ENCODE measurements at places on chromosomes 11 and 22.

DNA sequence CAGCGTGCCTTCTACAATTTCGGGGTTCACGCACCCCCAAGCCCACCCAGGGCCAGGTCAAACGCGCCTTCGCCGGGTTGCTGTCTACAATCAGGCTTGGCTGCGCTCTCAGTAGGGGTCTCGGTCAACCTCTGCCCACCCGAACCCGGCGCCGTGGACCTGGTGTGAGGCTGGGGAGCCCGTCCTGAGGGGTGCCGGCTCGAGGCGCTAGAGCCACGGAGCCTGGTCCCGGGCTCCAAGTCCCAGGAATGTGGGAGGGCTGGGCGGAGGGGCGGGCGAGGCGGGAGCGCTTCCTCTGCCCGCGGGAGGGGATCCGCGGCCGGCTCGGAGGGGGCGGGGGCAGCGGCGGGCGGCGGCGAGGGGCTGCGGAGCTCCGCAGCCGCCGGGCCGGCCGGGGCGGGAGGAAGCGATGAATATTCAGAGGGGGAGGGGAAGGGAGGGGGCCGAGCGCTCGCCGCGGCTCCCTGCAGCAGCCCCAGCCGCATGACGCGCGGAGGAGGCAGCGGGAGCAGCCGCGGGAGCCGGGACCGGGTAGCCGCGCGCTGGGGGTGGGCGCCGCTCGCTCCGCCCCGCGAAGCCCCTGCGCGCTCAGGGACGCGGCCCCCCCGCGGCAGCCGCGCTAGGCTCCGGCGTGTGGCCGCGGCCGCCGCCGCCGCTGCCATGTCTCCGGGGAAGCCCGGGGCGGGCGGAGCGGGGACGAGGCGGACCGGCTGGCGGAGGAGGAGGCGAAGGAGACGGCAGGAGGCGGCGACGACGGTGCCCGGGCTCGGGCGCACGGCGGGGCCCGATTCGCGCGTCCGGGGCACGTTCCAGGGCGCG, at the start of gene PTPRJ:
TSS of gene PTPRJ (plus strand) at position 472 of the 819 bp plus-strand sequence. CDS start 354 bp downstream, outside the sequence.
- peak; percentile 53 for DNase-seq

DNA sequence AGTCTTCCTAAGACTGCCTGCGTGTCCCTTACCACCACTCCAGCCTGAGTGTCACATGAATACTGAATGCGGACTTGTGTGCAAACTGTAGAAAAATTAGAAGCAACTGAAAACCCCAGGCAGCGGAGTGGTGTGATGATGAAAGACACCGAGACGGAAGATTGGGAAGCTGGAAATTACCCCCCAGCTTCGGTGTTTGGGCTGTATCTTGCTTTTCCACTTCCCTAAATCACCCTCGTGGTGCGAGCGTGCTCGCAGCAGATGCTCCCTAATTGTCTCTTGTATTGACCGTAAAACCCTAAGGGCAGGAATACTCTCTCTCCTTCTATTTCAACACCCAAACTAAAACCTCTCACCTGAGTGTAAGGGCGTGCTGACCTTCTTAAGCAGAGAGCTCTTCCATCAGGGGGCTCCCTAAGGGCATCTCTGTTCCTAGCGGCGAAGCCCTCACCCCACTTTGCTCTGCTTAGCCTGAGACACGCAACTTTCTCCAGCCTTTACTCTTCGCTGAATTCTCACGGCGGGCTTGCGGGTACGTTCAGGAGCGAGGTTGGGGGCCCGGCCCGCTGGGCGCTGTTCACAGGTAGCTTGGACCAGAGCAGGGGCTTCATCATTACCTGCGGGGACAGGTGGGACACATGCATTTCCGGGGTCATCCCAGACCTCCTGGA, 62.4 kb downstream of the CRYBB2 start:
- peak; percentile 14 for DNase-seq

GRCh38 chr11:130765951-130766649, 150.2 kb downstream of the SNX19 start:
- DNase-seq: no peak

DNA sequence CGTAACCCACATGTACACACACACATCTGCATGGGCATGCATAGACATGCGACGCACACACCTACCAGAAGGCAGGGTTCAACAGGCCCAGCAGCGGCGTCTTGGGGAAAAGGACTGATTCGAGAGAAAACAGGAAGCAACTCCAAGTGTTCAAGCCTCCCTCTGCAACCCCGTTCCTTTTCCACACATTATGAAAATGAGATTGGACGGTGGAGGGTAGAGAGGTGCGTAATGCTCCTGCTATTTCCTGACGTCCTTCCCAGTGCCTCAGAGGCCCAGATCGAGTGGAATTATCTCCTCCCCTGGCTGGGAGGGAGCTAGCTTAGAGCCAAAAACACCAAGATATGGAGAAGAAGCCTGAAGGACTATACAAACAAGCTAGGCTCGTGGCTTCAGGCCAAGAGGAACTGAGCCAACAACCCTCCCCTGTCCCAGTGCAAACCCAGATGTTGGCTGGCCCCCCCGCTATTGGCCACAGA, 289.2 kb downstream of the MN1 start:
- DNase-seq: no peak

DNA sequence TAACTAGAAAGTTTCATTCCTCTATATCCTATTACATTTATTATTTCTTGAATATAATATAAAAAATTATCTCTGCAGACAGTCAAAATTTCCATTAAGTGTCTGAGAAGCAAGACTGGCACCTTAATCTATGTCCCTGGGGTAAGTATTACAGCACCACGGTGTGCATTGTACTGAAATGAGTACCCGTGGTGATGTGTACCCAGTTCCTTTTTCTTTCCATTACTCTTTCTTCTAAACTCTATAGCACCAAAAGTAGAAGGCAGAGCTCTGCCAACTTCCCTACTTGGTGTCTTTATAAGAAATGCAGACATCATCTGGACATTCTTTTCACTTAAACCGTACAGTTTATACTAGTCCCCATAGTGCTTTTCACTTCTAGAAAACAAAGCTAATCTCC, 161.7 kb downstream of the GUCY1A2 start:
- DNase-seq: no peak

DNA sequence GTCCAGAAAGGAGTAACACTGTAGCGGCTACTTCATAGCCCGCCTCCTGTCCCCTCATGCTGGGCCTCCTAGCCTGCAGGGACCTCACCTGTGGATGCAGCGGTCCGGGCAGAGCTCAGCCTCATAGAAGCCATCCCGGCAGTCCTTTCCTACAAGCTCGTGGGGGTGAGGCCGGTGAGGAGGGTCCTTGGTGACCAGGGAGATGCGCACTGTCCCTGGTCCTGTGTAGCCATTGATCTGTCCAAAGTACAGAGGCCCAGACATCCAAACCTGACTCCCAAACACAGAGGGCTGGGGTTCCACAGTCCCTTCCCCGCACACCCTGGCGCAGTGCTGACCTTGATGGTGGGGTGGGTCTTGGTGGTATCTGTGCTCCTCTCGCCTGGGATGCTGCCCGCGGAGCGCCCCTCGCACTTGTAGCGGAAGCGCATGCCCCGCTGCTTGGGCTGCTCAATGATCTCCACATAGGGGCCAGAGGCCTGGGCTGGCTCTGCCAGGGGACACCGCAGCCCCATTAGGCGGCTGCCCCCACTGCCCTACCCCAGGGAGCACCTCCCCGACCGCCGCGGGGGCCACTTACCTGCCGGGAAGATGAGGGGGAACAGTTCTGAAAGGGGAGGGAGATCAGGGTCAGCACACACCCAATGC, 993 bp downstream of the RELA start:
- no peak for DNase-seq

DNA sequence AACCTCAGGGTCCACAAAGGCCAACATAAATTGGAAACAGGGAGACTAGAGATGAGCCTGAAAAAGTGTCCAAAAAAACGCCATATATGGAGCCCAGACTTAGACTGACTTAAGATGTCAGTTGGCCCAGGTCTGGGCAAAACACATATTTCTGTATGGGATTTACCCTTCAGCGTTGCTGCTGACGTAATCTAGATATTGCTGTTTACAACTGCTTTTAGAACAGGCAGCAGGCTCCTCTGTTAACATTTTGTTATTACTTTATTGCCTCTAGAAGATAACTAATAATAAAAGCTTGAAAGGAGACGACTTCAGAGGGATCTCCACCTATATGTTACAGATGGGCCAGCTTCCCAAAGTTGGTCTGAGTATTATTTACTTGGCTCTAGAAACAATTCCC, 8.7 kb downstream of the ME3 start:
- DNase-seq: no peak

DNA sequence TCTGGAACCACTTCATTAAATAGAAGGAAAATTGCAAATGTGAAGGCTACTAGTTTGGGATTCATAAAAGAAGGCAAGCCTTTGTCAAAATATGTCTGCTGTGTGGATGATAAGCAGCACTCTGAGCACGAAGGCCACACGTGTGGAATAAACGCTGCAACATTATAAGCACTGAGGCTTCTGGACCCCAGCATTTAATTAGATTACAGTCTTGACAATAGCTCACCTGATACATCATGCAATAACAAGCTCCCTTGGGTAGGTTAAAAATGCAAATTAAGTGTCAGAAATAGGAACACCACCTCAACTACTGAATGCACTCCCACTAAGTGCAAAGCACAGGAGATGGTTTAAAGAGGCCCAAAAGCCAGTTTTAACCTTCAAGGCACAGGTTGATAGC, 179.3 kb downstream of the LARGE1 start:
- DNase-seq: no peak

- DNase-seq: no peak
These were observed 5.9 kb downstream of the EFEMP2 start for GRCh38 chr11:65866509-65867283.

DNA sequence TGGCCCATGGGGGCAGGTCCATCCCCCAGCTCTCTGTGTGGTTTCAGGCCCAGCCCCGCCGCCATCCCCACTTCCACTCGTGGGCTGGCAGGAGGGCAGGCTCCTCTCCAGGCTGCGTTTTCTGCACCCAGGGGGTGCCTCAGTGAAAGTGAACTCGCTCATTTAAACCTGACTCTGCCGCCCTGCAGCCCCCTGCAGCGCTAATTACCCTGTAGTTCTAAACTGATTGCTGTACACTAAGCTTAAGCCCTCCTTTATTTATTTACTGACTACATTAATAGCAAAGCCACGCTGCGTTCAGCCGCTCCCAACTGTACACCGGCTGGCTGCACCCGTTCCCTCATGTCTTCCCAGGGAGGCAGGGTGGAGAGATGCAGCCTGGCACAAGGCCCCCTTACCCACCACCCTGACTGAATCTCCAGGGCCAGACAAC, 36.6 kb upstream of the NNMT start:
- DNase-seq: no peak

GRCh38 chr11:122754553-122755322, 83.6 kb upstream of the CRTAM start:
- DNase-seq: peak; percentile 31

GRCh38 chr11:64861227-64861975, 16.9 kb upstream of the CDC42BPG start:
- DNase-seq: no peak

GRCh38 chr11:17538054-17538453, 6.2 kb downstream of the USH1C start:
- DNase-seq: no peak

GRCh38 chr11:91160661-91161060, 937.8 kb upstream of the CHORDC1 start:
- no peak for DNase-seq
